Skeletal muscle cell (primary cell): ENCODE measurements at places on chromosomes 2 and 18.
A peak's percentile ranks its signal among the peaks of the same experiment; 100 is the strongest.

DNA sequence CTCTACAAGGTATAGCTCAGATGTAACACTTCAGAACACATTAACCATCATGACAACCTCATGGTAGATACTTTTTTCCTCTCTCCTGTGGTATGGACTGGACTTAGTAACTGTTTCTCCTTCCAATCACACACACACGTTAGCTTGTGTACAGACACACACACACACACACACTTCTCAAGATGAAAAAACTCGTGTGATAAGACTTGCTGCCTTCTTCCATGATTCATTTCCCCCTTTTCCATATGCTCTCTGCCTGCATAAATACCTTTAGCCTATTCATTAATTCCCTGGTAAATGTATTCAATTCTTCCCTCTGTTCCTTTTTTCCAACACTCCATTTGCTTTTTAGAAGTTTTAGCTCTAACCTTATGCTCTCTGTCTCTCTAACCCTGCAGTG lies 118.9 kb upstream of the TANK start:
- no peak for DNase-seq

DNA sequence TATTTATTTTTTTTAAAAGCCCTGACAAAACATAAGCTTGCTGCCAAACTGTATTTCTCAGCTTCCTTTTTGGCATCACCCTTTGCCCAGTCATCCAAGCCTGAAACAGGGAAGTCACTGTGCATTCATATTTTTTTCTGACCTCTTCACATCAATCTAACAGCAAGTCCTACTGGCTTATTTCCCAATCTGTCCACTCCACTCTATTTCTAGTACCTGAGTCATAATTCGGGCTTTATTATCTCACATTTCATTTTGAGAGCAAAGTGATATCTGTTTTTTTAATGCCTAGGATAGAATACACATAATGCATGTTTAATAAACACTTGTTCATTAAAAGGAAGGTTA lies 5.1 kb downstream of the HNMT start:
- DNase-seq = peak; percentile 87

DNA sequence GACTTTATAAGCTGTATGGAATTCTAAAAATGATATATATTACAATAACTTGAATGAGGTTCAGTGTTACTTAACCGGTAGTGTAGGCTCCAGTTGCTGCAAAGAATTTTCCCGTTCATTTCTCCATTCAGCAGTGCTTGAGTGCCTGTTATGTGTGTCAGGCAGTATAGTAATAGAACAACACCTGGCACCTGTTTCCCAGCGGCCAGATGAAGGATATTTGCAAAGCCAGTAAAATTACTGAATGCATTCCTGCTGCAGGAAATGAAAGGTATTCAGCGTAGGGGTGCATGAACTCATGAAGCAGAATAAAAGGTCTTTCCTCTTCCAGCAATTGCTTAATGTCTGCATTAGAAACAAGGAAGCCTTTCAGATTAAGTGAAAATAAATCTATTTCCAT lies 18.8 kb downstream of the YPEL5 start:
- no peak for DNase-seq

GRCh38 chr2:224887141-224887540 lies 155.1 kb downstream of the DOCK10 start:
- peak; percentile 66 for DNase-seq

DNA sequence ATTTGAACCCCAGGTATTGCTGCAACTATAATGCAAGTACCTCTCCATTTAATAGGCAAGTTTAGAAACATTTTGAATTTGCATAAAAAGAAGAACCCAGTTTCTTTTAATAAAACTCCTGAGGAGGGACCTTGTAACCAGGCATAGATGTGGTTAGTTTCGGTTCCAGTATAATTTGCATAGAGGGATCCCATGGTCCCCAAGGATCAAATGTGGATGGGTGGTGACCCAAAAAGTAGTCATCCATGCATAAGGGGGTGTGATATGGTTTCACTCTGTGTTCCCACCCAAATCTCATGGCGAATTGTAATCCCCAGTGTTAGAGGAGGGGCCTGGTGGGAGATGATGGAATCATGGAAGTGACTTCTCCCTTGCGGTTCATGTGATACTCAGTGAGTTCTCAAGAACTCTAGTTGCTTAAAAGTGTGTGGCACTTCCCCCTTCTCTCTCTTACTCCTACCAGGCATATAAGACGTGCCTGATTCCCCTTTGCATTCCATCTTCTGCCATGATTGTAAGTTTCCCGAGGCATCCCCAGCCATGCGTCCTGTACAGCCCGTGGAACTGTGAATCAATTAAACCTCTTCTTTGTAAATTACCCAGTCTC lies 40.2 kb upstream of the SKA1 start:
- no peak for DNase-seq

GRCh38 chr18:69401226-69401971 lies 711 bp downstream of the DOK6 start:
- DNase-seq = no peak

DNA sequence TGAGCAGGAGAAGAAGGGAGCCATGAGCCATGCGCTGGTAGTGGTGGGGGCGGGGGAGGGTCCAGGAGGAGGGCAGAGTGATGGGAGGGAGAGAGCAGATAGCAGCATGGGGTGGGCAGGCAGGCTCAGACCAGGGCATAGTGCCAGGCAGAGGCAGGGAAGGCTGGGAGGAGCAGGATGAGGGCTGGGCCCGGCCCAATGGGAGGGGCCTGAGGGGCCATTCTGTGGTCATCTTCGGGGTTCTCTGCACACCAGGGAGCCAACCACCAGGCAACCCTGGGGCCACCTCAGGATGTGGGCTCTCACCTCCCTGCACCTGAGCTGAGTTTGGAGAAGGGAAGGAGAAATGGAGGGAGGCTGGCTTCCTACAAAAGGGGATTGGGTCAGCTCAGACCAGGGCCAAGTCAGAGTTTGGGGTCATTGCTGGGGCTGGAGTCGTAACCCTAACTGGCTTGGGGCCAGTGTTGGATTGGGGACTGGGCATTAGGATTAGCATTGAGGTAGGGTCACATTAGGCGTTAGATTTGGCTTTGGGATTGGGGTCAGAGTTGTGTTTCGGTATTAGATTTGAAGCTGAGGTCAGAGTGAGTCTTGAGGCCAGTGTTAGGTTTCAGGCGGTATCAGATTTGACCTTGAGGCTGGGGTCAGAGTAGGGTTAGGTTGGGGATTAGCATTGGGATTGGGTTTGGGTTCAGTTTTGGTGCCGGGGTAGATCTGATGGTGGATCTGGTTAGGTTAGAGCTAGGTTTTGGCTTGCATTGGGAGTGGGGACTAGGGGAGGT lies 11.2 kb downstream of the VIL1 start:
- no peak for DNase-seq

GRCh38 chr18:63267975-63268721 lies 51.4 kb downstream of the BCL2 start:
- no peak for DNase-seq
